ENCODE measurements at places on chromosomes 7 and 10.
A peak's percentile ranks its signal among the peaks of the same experiment; 100 is the strongest.

DNA sequence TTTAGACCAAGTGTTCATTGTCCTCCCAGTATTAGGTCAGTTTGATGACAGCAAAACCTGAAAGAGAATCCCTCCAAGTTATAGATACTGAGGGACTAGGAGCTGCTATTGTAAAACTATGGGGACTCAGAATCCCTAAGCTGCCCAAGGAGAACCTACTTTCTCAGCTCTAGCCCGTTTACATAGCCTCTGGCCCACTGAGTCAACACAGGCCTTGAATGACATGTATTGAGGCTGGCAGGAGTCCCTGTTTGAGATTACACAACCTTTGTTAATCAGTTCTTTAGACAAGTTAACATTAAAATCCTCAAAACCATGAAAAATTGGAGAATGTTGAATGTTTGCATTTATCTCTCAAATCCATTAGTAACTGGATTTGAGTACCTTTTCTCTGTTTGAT lies 1079.0 kb downstream of the KCNMA1 start:
- no peak for DNase-seq

GRCh38 chr10:45253183-45253914 lies 62.1 kb downstream of the OR13A1 start:
- DNase-seq = no peak

DNA sequence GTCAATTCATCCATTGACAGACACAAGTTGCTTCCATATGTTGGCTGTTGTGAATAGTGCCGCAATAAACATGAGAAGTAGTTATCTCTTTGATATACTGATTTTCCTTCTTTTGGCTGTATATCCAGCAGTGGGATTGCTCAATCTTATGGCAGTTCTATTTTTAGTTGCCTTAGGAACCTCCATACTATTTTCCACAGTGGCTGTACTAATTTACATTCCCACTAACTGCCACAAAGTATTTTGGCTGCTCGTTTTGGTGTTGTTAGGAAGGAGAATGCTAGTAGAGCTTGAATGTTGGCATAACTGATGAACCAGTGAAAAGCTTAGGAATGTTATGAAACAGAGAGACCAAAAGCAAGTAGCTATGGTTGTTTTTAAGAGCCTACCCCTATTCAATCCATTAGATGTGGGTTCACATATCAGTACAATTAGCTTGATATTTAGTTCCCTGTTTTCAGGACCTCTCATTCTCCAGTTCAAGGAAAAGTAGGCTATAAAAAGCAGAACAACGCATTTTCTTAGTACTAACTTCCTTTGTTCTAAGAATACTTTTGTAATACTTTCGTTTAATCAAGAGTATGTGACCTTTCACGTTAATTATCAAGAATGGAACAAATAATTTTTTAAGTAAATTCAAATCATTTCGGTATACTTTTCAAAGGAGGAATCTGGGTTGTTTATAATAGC lies 100.3 kb downstream of the FAS start:
- no peak for DNase-seq

GRCh38 chr10:69045441-69046300 lies 42.2 kb upstream of the SRGN start:
- DNase-seq = no peak

GRCh38 chr7:5393748-5394147 lies 29.9 kb downstream of the TNRC18 start:
- no peak for DNase-seq

GRCh38 chr10:124626759-124627380 lies 117.3 kb downstream of the FAM53B start:
- no peak for DNase-seq

DNA sequence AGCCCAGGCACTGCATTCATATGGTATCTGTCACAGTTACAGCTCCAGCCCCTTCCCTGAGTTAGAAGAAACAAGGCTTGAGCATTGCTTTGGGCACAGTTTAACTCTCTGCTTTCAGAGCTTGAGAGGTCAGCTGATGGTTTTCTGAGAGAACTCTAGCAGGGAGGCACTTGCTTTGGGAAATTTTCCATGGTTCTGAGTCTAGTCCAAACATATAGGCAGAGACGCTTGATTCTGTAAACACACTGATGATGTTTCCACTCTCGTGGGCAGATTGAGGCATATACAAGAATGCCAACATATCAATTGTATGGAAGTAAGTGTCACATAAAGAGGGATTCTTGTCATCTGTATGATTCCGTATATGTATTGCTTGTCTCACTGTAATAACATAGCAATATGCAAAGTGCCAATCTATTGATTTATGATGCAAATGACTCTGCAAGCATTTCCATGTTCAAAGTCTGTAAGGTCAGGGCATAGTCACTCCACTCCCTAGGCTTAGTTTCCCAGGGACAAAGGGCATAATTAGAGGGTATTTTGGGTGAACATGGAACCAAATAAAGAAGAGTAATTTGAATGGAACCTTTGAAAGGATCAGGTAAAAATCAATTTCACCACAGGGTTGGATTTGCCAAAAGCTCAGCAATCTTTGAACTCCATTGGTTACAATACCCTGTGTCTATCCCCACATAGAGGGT lies 239.0 kb downstream of the INHBA start:
- DNase-seq = no peak

DNA sequence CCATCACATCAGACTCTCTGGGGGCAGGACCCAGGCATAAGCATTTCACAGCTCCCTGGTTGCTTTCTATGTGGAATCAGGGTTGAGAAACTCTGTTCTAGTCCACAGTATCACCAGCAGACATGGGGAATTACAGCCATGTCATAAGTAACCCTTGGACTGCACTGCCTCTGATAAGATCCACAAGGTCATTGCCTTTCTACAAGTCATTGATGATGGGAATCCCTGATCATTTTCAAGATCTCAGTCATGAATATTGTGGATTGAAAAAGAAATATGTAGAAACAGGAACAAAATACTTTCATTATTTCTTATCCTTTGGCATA lies 304.1 kb downstream of the KLF6 start:
- no peak for DNase-seq

- DNase-seq = no peak
Measured at GRCh38 chr10:89371079-89371478, 6.8 kb upstream of the IFIT1B start.

DNA sequence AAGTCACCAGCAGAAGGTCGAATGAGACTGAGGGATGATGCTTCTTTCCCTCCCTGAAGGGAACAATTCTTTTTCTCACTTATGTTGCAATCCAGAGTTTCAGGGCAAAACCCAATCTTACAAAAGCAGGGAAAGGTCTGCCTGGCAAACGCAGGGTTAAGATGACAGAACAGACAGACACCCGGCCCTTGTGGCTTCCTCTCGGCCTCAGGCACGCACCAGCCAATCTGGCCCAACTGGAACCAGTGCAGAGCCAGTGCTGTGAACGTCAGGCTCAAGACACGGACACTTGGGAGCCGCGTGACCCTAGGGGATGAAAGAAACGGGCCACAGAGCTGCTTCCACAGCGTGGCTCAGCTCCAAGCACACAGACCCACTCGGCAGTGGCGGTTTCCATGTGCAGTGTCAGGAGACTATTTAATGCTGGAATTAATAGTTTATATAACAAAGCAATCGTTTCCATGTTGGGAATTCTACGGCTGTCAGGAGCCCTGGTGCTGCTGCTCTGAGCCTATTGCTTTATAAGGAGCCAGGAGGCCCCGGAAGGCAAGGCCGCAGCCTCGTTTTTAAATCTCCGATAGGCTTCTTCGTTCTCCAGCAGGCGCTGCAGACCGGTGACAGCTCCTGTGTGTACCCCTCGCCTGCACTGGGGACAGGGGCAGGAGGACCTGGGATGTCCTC lies 198.4 kb downstream of the DIP2C start:
- DNase-seq = no peak

DNA sequence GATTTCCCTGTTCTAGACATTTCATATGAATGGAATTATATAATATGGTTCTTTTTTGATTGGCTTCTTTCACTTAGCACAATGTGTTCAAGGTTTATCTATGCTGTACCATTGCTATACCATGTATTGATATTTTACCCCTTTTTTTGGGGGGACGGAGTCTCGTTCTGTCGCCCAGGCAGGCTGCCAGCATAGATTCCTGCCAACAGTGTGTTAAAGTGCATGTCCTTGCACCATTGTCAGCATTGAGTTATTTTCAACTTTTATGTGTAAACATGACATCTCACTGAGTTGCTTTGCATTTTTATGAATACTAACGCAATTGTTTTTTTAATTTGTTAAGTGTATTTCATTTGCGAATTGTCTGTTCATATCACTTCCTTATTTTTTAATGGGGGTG lies 4.9 kb downstream of the ABCC2 start:
- no peak for DNase-seq

DNA sequence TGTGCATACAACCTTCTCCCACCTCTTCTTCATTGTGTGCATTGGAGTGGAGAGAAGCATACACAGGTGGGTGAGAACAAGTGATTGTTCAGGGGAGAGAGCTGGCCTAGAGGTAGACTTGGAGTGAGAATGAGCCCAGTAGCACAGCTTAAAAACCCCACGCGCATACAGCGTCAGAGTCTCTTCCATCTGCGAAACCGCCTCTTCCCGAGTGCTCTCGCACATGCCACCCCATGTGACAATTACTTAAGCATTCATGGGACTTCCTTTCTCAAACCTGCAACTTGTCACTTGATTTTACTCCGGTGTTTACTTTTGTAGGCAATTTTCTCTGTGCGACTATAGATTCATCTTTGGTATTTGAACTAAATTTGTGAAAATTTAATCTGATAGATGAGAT lies 176.8 kb upstream of the AGK start:
- no peak for DNase-seq

GRCh38 chr10:102604439-102604841 lies 39.8 kb upstream of the TRIM8 start:
- no peak for DNase-seq

DNA sequence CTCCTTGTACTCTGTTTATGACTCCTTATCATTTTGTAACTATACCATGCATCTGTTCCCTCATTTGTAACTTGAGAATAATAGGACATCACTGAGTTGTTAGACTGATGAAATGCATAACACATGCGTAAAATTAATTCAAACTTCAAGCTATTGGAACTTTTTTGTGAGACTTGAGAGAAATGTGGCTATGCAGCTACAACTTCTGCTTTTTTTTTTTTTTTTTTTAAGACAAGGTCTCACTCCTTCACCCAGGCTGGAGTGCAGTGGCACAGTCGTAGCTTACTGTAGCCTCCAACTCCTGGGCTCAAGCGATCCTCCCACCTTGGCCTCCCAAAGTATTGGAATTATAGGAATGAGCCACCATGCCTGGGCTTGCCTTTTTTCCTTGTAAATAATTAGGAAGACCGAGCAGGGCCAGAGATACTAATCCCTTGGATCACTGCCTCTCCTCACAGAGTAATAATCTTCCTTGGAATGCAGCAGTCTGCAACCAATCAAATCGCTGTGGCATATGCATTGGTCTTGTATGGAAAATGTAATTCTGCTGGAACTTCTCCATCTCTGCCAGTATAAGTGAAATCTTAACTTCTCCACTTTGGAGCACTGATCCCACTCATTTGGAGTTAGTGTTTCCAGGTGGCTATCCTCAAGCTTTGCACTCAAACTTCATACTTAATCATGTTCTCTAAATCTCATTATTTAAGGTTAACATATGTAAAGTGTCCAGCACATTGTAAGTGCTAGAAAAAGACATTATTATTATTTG lies 2.0 kb upstream of the PANK1 start:
- DNase-seq = no peak

- no peak for DNase-seq
Measured at GRCh38 chr10:117425974-117426566, 50.8 kb upstream of the PDZD8 start.

DNA sequence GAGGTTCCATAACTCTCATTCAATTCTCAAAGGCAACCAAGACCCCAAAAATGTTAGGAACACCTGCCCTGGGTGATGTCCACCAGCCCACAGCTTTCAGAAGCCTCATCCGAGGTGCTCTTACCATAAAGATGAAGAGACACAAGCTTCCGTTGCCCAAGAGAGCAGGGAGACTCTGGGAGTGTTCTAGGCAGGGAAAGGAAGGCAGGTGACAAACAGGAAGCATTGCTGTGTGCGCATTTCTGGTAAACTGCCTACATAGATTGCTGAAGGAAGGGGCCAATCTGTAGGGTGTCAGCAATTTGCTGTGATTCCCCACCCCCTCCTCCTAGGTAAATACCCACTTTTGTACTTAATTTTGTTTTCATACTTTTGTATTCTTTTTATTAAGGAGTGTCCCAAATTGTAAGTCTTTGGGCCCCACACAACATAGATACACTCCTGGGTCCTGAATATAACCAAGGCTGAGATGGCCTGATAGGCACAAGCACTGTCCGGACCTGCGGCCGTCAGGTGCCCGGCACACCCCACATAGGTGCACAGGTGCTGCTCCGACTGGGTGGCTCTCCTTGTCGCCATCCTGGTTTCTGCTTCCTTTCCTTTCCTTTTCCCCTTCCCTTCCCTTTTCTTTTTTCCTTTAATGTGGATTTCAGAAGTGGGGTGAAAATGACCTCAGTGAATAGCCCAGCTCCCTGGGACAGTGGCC lies 51.4 kb upstream of the SMNDC1 start:
- DNase-seq = no peak

GRCh38 chr10:90751107-90751997 lies 106.5 kb downstream of the HTR7 start:
- DNase-seq = no peak

DNA sequence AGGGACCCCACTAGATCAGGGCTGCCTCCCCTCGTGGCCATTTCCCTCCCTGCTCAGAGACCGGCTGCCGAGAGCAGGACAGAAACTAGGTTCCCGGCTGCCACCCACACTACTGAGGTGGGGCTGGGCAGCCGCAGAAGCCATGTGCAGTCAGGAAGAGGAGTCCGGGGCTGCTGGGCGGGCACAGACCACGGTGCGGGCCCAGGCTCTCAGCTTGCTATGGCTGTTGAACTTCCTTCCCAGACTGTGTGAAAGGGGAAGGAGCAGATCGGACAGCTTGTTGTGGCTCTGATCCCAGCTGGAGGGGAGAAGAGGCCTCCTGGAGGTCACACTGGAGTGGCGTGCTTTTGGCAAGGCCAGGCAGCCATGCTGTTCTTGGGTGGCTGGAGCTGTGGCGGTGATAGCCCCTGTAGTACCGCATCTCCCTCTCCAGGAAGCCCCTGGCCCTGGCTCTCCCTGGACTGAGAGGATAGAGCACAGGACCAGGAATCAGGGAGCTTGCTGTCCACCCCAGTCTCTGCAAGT lies 56.8 kb downstream of the HK1 start:
- DNase-seq = peak; percentile 41

DNA sequence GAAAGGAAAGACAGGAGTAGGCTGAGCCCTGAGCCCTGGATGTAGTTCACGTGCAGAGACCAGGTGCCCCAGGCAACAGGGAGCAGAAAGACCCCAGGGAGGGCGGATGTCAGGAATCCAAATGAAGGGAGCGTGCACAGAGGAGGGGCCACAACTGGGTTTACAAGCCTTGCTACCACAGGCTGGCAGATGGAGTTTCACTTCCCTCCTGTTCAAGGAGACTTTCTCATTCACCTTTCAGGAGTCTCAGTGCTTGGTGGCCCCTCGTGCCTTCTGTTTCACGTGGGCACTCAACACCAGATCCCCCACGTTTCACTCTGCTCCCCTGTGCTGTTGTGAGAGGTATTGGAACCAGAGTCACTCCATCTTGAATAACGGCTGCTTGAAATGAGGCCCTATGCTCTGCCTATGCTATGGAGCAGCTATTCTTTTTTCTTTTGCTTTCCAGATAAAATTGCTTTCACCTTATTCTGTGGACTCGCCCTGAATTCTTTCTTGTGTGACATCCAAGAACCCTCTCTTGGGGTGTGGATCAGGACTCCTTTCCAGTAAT lies 601.4 kb upstream of the IGFBP3 start:
- no peak for DNase-seq
